Ascending aorta (tissue), 2 donors: ENCODE measurements at places on chromosomes 12 and 14. TPM values are rescaled to one million over a fixed set of nuclear protein-coding genes. Genes with fewer than 3 reads are reported as not detected.

DNA sequence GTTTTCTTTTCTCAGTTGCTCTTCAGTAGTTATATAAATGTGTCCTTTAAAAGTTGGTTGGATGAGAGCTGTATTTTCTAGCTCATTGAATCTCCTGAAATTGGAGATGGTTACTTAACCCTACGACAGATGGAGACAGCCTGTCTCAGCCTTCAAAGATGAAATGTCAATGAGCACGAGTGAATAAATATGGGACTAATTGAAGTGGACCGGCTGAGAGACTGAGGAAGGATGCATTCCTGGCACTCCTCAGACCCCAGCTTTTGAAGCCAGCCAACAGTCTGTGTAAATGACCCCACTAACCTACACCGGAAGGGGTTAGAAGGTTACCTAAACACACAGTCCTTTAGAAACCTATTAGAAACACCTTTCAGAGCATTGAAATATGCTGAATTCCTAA lies 46.6 kb downstream of the PDZRN4 start:
- no peak for DNase-seq

DNA sequence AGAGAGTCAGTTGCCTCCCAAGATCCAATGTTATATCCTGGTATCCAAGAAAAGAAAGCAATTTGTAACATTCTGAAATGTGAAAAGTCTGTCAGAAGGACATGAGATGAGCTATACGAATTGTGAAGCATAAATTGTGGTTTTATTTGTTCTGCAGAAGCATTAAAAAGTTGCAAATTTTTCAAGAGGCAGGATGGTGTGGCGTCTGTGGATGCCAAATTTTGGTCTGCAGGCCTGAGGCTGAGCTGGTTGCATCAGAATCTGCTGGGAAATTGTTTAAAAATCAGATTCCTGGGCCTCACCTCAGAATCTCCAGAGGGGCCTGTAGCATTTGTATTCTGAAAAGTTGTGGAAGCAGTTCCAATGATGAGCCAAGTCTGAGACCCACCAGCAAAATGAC lies 284.7 kb downstream of the NUAK1 start:
- no peak for DNase-seq

Gene CLMN
- 4.7 TPM for total RNA-seq

Gene DEPDC4
- total RNA-seq: not detected

Gene SLC5A8
- total RNA-seq: 0.11 TPM
